ENCODE measurements at places on chromosomes 6 and 20.

GRCh38 chr20:53004267-53004813, 32.2 kb downstream of the TSHZ2 start:
- DNase-seq = no peak

GRCh38 chr6:118748311-118749062, 97.1 kb upstream of the CEP85L start:
- no peak for DNase-seq

- no peak for DNase-seq
Measured at GRCh38 chr20:14634665-14635064, 297.3 kb upstream of the FLRT3 start.

DNA sequence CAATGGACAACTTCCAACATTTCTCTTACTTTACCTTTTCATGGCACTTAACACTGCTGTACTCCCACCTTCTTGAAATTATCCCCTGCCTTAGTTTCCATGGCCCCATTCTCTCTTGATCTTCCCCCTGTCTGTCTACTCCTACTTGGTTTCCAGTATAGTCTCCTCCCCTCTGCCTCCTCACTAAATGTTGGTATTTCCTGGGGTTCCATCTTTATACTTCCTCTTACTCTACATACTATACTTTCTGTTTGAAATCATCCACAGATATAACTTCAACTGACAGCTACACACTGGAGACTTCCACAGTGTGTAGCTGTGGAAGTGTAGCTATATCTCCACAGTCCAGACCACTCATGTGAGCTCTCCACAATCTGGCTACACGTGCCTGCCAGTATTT, 13.5 kb downstream of the ZHX3 start:
- DNase-seq = no peak

DNA sequence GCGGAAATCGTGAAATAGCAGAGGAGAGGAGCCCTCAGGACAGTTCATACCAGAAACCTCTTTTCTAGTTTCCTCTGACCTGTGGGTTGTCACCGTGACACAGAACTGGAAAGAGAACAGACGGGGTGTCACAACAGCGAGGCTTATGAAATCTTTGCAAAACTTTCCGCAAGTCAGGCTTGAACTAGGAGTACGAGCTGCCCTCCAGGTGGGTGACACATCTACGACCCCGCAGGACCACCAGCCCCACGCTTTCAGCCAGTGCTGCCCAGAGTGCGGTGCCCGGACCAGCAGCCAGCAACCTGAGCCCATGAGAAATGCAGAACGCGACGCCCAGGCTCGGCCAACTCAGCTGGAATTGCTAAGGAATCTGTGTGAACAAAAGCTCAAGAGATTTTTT, 30.8 kb downstream of the WRNIP1 start:
- no peak for DNase-seq

DNA sequence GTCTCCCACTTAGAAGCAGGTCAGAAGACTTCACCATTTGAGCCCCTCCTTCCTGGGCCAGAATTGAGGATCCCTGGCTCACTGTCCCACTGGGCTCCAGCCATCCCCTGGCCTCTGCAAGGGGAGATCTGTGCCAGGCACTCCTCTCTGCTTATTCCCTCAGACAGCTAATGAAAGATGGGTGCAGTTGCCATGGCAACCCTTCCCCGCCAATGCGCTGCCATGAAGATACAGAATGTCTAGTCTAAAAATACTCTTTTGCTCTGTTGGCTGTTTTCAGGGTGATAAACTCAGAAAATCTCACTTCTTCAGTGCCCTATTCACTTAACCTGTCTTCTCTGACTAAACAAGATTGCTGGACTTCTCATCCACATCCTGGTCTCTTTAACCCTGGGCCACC, 13.6 kb upstream of the TTLL2 start:
- no peak for DNase-seq

GRCh38 chr6:15763837-15764236, 101.0 kb upstream of the DTNBP1 start:
- no peak for DNase-seq

GRCh38 chr6:4973982-4974745, 29.7 kb downstream of the RPP40 start:
- DNase-seq = no peak

DNA sequence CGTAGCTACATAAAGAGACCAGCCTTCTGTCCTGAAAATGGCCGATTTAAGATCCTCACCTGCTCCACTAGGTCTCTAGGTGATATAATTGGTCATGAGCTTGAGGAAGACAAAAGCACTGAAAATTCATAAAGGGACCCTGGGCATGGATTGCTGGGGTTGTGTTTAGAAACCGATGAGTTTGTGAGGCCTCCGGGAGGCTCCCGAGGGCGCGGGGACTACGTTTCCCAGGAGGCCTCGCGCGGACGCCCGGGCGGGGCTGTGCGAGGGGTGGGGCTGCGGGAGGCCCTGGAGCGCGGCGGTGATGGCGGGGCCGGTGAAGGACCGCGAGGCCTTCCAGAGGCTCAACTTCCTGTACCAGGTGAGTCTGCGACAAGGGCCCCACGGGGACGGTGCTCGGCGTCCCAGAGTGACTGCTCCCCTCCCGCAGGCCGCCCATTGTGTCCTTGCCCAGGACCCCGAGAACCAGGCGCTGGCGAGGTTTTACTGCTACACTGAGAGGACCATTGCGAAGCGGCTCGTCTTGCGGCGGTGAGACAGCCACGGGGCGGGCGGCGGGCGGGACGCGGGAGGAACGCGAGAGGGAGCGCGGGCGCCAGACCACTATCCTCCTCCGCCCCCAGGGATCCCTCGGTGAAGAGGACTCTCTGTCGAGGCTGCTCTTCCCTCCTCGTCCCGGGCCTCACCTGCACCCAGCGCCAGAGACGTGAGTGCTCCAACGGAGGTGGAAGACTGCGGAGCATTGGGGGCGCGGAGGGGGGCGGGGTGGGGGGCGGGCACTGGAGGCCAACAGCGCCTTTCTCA, at the start of gene RPP21:
RPP21 (plus strand) TSS at position 289 of the 804 bp plus-strand sequence; CDS start at position 305, 16 bp downstream.
- DNase-seq = peak; percentile 83

DNA sequence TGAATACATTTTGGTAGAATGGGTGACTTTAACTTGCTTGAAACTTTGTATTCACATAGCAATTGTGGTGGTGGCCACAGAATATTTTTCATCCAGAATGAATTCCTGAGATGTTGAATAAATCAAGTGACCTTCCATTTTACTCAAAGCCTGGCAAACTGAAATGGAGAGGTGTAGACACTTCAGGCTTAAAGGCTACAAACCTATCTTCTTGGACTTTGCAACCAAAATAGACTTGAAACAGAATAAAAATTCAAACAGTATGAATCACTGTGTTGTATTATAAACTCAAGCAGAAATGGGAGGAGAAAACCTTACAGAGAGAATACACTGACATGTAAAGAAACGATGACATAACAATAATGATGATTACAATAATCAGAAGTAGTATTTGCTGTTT, 371.6 kb downstream of the BCKDHB start:
- DNase-seq = no peak

DNA sequence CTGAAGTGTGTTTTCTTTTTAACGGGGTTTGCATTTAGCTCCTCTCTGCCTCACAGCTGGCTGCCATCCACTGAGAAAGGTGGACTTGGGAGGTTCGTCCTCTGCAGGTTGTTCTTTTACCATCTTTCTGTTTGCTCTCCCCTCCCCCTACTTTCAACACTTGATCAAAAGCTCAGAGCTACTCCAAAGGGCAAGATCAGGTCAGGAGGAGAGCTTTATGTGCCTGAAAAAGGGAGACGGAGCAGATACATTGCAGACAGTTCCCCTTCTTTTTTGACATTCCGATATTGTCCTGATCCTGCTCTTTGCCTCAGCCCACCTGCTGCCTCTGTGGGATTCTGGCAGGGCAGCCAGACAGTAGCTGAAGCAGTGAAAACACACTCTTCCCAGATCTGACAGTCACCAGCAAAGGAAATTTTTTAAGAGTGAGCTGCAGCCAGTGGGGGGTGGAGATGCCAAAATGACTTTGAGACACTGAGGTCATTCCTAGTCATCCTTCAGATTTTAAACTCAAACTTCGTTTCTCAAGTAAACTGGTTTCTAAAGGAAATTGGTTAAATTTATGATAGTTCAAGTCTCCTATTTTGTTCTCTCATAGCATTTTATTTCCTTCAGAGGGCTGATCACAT, 26.5 kb downstream of the SMLR1 start:
- no peak for DNase-seq

DNA sequence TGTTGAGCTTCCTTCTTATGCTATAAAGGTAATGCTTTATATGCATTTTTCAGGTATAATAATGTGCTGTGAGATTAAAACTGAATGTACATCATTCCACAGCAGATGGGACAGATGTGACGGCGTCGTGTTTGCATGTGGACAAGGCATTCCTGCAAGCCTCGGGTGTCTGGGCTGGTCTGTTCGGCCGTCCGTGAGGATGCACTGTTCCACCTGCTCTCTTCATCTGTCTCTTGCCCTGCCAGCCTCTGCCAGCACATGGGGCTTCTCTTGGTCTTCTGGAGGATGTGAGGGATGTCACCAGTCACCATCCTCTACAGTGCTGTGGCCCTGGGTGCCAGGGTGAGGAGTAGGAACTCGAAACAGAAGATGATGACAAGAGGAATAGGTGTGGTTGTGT, 223.2 kb downstream of the ERMARD start:
- no peak for DNase-seq

GRCh38 chr20:6579417-6579816, 188.1 kb upstream of the BMP2 start:
- DNase-seq = no peak

DNA sequence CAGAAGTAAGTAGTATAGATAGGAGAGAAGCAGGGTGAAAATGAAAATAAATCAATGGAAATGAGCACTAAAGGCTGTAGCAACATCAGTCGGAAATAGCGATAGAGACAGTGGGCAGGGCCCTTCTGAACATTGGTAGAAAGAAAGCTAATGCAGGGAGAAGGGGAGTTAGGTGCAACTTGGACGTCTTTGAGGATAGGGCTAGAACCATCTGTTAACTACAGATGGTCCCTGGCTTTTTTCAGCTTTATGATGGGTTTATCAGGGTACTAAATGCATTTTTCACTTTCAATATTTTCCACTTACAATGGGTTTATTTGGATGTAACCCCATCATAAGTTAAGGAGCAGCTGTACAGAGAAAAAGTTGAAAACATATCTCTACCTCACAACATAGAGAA, 72.8 kb upstream of the CNR1 start:
- no peak for DNase-seq

GRCh38 chr20:63158845-63159244, 57.1 kb downstream of the YTHDF1 start:
- no peak for DNase-seq

GRCh38 chr20:10134176-10134575, 84.5 kb upstream of the SNAP25 start:
- DNase-seq = no peak

- DNase-seq = peak; percentile 56
Measured at GRCh38 chr6:136643850-136644596, 93.8 kb upstream of the MAP7 start.

GRCh38 chr6:98764373-98764911, 69.9 kb upstream of the POU3F2 start:
- DNase-seq = no peak

DNA sequence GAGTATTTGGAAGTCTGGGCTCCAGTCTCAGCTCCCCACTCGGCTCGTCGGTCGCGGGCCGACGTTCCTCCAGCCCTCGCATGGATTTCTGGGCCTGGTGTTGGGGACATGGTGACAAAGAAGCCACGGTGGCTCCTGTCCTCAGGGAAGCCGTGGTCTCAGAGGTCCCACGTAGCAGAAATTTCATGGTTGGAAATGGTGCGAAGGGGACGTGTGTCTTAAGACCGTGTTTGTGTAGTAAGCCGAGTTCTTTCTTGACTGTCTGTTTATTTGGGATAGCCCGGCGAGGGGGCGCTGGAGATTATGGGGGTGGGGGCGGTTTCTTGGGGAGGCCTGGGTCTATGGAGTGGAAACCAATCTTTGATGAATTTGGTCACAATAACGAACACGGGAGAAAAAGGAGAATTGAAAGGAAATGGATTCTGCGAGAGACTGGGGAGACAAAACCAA, 23.5 kb upstream of the MAP3K7 start:
- no peak for DNase-seq

DNA sequence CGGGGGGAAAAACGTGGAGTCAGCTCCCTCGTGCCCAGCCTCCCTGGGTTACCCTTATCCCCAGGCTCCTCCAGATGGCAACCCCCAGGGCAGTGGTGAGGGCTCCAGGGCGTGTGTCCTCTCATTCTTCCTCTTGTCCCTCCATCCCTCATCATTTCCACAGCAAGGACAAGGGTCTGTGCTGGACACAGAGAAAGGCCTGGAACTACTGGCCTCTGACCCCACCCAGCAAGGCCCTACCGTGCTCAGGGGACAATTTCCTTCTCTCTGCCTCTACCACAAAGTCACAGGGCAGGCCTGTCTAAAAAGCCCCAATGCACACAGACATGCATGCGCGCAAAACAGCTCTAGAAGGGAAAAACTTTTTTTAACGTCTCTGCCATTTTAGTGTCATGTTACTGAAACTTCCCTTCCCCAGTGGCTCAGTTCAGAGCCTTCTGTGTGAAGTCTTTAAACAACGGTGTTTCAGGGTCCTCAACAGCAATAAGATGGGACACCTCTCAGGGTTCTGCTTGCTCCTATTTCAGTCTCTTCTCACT, 1.1 kb upstream of the SLC35B2 start:
- DNase-seq = no peak

DNA sequence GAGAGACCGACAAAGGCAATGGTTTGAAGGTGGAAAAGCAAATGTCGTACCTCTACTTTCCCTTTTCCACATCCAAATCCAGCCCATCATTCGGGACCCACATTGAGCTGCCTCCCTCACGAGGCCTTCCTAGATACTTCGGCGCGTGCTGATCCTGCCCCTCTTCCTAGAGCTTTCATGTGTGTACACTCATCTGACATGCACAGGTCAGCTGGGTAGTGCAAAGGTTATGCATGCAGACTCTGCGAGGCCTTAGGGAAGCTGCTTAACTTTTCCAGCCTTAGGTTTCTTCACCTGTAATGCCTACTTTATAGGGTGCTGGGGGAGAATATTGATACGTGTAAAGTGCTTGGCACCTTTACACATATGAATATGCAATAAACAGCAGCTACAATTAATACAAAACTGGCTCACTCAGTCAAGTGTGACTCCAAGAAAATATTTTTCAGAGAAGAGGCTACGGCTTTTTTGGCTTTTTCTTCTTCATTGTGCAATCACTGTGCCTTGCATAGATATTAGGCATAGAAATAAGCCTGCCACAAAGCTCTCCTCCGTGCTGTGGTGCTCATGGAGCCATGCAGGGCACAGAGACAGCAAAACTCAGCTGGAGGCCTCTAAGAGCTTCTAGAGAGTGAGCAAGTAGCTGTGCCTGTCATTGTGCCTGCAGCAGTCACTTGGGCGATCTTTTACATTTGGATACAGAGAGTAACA, 3.6 kb upstream of the MANBAL start:
- DNase-seq = no peak

DNA sequence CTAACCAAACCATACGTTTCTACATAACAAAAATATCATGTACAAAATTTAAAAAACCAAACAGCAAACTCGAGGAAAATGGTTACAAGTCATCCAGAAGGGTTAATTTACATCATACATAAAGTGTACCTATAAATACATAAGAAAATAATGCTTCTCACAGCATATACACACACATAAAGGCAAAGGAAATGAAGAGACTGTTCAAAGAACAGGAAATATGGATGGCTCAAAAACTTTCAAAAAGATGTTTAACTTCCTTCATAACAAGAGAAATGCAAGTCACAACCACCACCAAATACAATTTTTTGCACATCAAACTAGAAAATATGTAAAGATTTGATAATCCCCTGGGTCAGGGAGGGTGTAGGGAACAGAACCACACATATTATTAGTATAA, 7.5 kb downstream of the SLC22A23 start:
- no peak for DNase-seq
